ENCODE measurements at places on chromosomes 13 and 19.

GRCh38 chr19:3770136-3770999, 1.7 kb downstream of the RAX2 start:
- no peak for DNase-seq

GRCh38 chr13:59623206-59623915, 540.4 kb downstream of the DIAPH3 start:
- no peak for DNase-seq

GRCh38 chr13:30943881-30944280, 11.4 kb downstream of the TEX26 start:
- DNase-seq: no peak

DNA sequence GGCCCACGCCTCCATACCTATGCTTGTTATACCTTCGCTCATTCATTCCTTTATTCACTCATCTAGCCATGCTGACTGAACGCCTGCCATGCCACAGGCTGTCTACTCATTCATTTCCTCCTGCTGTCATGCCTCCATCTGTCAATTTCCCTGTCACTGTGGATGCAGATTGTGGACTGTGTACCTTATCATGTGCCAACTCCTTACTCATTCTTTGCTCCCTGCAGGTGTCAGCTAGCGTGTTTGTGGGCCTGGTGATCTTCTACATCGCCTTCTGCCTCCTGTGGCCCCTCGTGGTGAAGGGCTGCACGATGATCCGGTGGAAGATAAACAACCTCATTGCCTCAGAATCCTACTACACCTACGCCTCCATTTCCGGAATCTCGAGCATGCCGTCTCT, 4.1 kb upstream of the PSMD8 start:
- DNase-seq: no peak

DNA sequence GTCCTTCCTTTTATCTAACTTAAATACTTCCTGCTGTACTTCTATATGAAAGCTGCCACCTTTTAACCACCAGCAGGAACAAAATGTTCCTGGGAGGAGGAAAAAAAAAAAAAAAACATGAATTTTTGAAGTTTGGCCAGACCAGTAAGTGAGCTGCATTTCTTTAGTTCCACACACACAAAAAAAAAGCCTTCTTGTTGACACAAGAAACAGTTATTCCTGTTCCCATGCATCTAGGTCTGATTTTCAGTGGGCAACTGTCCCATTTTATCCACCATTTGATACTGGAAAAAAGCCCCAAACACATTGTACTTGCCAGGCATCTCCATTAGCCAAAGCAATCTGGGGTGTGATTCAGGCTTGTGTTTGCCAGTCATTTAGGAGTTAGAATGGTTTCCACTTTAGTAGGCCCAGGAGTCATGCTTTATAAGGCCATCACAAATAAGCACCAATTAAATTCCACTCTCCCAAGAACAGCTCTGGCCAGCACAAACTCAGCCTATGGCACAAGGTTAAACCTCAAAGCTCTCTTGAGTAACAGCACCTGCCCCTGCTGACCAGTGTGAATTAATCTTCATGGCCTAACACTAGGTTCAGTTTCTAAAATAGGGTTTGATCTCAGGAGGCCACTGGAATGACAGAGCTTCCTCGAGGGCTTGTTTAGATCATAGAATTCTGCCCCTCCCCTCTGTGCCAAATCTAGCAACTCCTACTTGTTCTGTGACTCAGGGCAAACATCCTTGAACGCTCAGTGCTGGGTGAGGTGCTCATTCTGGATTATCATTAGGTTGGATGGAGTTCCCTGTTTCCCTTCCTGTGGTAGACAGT, 67.1 kb downstream of the NUFIP1 start:
- no peak for DNase-seq

DNA sequence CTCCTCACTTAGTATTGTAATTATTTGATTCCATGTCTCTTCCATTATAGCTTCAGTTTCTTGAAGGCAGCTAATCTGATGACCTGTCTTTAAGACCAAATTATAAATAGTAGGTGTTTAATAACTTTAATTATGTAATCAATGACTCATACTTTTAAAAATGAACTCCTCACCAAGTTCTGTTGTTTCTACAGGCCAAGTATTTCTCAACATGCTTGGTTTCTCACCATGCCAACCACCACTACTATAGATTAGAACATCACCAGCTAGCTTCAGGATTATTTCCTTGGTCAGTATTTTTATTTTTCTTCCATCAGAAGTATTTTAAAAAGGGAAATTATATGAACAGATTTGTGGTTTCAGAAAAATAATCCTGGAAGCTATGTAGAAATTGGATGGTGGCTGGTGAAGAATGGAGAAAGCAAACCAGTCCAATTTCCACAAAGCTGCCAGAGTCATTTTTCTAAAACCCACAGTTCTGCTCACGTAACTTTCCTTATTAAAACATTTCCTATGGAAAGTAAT, 237.7 kb upstream of the DACH1 start:
- no peak for DNase-seq

DNA sequence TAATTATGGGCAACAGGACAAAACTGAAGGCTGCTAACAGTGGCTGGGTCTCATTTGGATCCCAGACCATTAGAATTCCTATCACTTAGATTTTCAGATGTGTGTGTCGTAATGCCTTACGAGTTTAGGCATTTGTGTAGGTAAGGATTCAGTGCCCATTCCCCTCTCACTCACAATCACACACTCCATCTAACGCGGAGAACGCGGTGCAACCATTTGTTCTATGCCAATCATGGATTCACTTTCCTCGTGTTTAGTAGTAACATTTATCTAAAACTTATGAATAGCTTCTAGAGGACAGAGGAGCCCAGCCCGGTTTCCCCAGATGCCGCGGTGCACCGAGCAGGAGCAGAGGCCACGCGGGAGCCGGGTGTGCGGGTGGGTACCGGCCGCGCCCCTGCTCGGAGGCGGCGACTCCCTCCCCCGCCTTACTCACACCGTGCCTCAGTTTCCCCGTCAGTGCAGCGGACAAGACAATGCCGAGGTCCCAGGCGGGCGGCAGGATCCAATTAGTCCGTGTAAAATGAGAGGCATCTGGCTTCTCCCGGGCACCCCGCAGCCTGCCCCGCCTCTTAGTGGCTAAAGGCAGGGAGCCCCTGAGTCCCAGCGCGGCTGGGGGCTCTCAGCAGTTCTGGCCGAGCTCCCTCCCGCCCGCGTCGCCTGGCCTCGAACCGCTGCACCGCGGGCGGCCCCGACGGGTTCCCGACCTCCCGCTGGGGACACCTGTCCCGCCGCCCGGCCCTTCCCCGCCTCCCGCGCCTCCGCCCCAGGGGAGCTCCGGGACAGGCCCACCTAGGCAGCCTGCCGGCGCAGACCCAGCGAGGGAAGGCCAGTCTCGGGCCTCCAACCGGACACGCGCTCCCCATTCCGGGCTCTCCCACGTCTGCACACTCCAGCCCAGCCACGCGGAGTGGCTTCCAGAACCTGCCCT, 5.9 kb upstream of the C1QTNF9B start:
- DNase-seq: no peak

GRCh38 chr13:45209229-45209628, 8.4 kb upstream of the KCTD4 start:
- no peak for DNase-seq

GRCh38 chr13:101449790-101450748, 2.4 kb upstream of the ITGBL1 start:
- DNase-seq: no peak

- no peak for DNase-seq
These were observed 231.8 kb downstream of the SHISA2 start for GRCh38 chr13:25819856-25820530.

DNA sequence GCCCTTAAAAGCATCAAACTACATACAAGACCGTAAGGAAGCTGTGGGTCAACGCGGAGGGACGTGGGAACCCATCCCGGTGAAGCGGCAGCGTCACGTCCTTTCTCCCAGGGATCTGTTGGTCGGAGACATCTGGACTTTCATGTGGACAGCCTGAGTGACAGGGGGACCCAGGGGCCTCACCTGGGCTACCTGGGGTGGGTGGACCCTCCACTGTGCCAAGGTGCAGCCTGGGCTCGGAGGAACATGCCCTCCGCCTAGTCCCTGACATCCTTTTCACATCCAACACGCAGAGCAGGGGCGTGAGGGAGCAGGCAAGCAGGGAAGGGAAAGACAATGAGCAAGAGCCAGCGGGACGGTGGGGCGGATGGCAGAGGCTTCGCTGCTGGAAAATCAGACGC, 13.8 kb upstream of the GARIN5A start:
- no peak for DNase-seq

- no peak for DNase-seq
These were observed 1.4 kb downstream of the FGF9 start for GRCh38 chr13:21672287-21672680.

- no peak for DNase-seq
These were observed 135.7 kb downstream of the LMO7 start for GRCh38 chr13:75771818-75772217.

GRCh38 chr13:113063091-113063491, 42.5 kb upstream of the F7 start:
- no peak for DNase-seq

DNA sequence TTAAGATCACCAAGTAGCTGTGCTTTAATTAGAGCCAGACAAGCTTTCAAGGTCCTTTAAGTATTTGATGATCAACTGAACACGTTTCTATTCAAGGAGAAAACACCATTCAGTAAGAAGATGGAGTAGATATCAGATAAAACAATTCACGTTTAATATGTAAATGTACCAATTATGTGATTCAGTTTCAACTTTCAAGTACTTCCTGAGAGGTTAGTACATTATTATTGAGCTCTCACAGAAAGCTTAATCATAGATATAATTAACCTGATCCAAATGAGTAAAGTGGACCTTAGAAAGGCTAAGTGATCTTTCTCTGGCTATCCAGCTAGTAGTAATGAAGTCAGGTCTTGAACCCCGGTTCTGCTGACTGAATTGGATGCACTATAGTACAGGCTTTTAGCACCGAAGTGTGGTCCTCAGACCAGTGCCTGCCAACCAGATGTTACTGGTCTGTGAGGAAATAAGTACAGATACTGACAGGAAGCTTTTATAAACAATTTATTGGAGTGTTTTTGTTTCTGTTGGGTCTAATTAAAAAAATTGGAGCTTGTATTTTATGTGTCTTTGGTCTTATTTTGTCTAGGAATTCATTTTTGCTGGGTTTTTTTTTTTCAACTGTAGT, 10.2 kb downstream of the CLN5 start:
- no peak for DNase-seq

GRCh38 chr19:17097593-17098126, 22.1 kb downstream of the MYO9B start:
- no peak for DNase-seq

DNA sequence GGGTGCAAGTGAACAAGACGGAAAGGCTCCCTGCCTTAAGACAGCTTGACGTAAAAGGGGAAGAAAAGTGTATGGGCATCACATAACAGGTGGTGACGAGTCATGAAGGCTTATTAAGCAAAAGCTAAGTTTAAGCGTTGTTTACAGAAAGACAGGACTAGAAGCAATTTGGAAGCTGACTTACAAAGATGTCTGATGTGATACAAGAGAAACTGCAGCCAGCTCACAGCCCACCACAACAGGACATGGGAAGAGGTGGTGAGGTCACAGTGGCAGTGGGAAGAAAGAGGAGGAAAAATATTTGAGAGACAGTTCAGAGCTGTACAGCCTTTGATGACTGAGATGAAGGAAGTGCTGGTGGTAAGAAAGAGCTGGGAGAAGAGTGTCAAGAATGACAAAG, 181.6 kb downstream of the KLF12 start:
- no peak for DNase-seq

DNA sequence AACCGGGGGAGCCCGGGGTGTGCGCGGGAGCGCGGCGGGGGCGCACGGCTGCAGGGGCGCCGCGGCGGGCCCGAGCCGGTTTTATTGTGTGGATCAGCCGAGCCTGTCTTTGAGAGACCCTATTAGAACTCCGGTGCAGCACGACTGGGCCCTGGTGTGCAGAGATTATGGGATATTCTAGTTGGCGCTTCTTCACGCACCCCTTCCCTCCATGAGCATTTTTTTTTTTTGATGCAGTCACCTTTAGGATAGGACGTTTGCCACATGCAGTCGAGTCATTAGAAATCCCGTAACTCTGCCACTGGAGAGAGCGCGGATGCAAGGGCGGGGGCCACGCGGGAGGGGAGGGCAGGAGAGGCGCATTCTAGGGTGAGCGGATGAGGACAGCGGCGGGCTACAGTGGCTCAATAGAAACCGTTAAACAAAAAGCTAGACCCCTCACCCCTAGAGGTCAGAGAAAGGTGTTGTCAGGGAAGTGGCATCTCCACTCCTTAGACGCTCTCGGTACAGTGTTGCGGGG, 3.7 kb downstream of the FGF9 start:
- no peak for DNase-seq

DNA sequence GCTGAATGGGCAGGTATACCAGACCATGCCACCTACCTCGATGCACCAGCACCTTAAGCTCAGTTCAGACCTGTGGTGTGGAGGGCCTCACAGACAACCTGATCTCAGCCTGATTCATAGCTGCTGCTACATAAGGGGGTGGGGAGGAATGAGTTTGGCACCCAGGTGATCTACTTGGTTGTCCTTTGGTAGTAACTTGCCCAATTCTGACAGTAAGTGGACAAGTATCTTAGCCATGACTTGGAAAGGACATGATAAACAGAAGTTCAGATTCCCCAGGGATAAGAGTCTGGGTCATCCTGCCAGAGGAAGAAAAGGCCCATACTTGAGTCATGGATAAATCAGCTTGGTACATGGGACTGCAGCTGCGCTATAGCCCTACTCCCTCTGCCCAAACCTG, 28.4 kb upstream of the SOHLH2 start:
- DNase-seq: no peak

DNA sequence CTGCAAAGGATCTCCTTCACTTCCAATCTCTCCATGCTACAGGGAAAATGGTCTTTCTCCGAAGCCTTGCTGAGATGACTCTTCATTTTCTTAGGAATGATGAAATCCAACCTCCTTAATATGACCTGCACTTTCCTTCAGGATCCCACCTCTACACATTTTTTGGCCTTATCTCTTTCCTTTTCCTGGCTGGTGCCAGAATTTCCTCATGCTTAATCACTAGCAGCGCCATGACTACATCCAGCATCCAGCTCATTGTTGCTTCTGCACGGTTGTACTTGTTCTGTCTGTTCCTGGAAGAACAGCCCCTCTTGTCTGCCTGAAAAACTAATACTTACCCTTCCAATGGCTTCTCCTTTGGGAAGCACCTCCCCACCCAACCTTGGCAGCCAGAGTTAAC, 68.4 kb downstream of the TEX26 start:
- no peak for DNase-seq

Data from activated CD4-positive, alpha-beta T cell treated with anti-CD3 and anti-CD28 coated beads, Interleukin-10, Interleukin-2, amounts not matched to agents 100 ng/mL and 50 ng/mL, durations not matched to agents 16 hours and 8 hours (primary cell).